Fibroblast of skin of left quadriceps (primary cell): ENCODE measurements at places on chromosomes 7 and 10.

GRCh38 chr10:131738396-131738735 lies 162.4 kb upstream of the PPP2R2D start:
- DNase-seq, result no peak

GRCh38 chr7:154973381-154973780 lies 29.5 kb downstream of the PAXIP1 start:
- DNase-seq, result no peak

- DNase-seq, result no peak
Observed at GRCh38 chr7:47185839-47186238, 396.1 kb downstream of the TNS3 start.

DNA sequence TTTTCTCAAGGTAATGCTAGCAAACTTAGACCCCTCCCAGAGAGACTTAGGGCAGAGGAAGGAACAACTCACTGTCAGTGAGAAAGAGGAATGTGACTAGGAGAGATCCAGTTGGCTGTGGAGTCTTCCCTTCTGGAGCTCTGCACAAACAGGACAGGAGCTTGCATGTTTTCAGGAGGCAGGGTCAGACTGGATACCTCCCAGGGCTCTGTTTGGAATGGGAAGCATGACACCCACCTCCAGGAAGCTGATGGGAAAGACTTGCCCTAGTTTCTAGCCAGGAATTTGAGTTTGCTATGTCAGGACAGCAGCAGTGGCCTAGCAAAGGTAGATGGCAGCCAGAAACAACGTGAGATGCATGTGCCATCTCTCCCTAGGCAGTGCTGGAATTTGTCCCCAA lies 40.6 kb downstream of the GHRHR start:
- no peak for DNase-seq

- no peak for DNase-seq
Observed at GRCh38 chr10:1968257-1969033, 231.1 kb upstream of the ADARB2 start.

DNA sequence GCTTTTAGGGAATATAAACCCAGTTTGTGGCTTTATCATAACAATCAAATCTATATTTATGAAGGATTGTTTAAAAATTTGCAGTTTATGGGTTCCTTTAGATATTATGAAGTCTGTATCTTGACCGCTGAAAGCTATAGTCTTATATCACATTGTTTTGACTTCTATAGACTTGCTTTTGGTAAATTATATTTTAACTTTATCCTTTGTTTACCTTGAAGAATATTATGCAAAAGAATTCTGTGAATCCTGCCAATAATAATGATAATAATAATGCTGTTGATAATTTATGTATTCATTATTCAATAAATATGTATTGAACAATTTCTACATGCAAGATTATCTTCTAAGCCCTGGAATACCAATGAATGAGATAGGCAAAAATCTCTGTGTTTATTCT lies 101.9 kb upstream of the MTPN start:
- DNase-seq, result no peak

GRCh38 chr7:152340161-152340560 lies 95.6 kb downstream of the KMT2C start:
- DNase-seq, result no peak

DNA sequence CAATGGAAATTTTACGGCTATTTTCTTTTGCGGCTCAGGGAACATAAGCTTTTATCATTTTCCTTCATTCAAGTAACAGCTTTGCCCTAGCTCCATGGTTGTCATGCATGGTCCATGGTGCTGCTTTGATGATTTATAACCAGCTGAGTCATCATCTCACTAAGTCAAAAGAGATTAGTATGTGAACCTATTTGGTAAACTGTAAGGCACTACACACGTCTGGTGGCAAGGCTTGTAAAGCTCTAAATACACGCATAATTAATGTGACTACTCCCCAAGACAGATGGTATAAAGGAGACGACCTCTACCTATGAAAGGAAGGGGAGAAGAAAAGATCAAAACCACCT lies 340.2 kb downstream of the KCNMA1 start:
- DNase-seq, result no peak

GRCh38 chr10:125201791-125202622 lies 41.6 kb upstream of the CTBP2 start:
- no peak for DNase-seq

- no peak for DNase-seq
Observed at GRCh38 chr10:130750441-130750840, 561.1 kb downstream of the TCERG1L start.

DNA sequence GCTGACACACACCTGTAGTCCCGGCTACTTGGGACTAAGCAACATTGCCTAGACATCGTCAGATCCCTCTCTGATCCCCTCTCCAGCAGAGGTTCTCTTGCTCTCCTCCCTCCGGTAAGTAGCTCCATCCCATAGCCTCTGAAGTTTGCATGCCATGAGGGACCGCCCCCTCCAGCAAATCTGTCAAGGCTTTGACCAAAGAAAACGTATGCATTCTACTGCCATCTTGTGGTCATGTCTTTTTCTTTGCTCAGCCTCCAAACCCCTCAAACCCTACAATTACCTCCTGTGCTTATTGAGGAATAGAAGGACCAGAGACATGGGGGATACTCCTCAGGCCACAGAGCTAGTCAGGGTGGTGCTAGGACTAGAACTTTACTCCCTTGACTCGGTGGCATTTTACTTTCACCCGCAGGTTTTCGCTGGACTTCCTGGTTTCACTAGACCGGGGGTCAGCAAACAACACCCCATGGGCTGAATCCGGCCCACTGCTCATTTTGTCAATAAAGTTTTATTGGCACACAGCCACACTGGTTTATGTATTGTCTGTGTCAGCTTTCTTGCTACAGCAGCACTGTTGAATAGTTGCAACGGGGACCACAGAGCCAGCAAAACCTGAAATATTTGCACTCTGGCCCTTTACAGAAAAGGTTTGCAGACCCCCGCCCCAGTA lies 202.6 kb upstream of the FOXK1 start:
- no peak for DNase-seq

- no peak for DNase-seq
Observed at GRCh38 chr7:6379886-6380285, 67.9 kb downstream of the DAGLB start.

- DNase-seq, result no peak
Observed at GRCh38 chr7:93148144-93148543, at the start of gene SAMD9L. TSS of gene SAMD9L (minus strand) at chr7:93148385. CDS start at chr7:93135971, 12,414 bp downstream.

DNA sequence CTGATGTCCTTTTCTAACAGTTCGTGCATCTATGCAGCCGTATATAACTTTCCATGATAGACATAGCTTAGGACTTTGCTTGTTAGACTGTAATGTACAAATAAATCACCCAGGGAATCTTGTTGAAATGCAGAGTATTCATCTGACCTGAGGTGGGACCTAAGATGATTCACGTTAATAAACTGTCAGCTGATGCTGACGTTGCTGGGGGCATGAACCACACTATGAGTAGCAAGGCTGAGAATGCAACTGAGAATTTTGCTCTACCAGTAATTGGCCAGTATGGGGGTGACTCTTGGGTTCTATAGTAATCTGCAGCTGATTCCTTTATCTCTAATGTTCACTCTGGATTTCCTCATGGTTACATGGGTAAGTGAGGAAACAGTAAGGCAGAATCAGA lies 130.1 kb upstream of the MALRD1 start:
- peak; percentile 26 for DNase-seq

GRCh38 chr10:4758256-4758655 lies 67.8 kb upstream of the AKR1E2 start:
- DNase-seq, result no peak

GRCh38 chr10:73819081-73819480 lies 7.7 kb upstream of the NDST2 start:
- no peak for DNase-seq

DNA sequence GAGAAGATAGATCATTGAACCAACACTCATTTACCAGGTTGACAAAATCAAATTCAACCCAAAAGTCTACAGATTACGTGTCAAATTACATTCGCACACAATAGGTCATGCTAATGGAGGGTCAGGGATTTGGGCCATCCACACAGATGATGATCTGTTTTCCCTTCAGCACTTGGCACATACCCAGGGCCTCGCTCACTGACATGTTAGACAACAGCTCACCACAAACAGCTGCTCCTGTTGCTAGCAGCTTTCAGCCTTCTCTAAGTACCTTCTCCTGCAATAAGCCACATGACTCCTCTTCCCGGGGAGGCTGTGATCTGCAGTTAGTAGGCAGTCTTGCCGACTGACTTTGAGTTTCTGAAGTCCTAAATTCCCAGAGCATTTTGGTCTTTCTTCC lies 18.4 kb downstream of the NKX2-3 start:
- no peak for DNase-seq

DNA sequence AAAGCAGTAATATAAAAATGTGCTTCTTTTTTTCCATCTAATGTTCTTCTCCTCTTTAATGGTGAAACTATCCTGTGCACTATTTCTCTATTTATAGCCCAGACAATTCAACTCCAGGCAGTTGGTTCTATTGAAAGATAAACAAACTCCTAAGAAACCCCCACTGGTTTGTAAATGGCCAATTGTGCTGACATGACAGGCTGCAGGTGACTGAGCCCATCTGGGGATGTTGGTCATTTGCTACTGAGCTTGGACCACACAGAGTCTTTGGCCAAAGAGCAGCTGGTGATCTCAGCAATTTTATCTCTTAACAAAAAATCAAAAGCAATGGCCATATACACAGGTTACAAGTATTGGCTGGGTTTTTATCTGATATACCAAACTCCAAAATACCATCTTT lies 631.8 kb upstream of the CELF2 start:
- DNase-seq, result no peak

- DNase-seq, result no peak
Observed at GRCh38 chr10:88507826-88508453, 75.2 kb downstream of the RNLS start.

DNA sequence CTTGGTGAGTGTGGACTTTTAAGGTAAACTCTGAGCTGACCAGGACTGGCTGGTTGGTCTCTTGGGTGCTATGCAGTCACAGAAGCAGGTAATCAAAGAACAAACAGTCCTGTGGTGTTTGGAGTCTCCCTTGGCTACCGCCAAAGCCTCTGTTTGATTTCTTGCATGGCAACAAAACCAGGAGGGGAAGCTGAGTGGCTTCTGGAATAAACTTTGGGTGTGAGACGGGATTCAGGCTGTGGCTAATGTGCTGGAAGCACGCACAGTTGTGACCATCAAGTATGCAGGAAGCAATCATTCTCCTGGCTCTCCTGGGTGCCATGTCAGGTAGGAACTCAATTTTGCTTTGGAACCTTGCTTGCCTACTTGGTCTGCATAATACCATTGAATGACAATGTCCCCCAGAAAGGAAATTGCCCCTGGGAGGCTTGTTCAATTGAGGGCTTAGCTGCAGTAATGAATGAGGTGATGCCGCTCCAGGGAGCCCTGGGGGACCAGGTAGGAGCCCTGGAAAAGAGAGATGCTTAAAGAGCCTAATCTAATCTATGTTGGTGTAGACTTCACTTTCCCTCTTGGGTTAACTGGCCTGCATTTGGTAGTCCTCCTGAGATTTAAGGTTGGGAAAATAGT lies at the start of gene CDHR3:
CDHR3 (plus strand) TSS at position 227 of the 630 bp plus-strand sequence; CDS start at position 282, 55 bp downstream.
- no peak for DNase-seq

DNA sequence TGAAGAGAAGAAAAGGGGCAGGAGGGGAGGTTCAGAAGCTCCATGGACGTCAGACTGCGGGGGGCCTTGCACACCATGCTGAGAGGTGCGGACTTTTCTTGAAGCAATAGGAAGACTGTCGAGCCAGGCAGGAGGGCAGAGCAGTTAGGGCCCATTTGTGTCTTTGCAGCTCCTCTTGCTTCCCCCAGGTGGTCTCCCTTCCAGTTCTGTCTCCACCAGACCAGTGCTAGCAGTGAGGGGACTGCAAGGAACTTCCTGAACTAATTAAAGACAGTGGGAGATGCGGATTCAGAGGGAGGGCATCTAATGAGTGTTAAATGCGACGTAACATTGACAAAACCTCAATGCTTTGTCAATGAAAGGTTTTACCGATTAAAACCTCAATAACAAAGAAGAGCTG lies 225.4 kb downstream of the USP6NL start:
- DNase-seq, result no peak

DNA sequence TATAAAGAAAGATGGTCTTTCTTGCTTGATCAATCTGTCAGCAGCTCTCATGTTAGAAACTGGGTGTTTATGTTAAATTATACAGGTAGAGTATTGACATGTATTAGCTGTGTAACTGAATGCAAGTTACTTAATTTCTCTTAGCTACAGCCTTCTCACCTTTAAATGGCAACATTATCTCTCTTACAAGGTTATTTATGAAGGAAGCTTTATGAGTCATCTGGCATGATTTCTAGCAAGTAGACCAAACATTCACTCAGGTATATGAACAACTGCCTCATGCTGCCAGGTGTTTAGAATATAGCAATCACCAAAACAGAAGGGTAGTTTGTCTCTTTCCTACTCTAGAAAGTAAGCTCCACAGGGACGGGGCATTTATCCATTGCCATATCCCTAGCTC lies 8.5 kb downstream of the ARL4A start:
- DNase-seq, result no peak

DNA sequence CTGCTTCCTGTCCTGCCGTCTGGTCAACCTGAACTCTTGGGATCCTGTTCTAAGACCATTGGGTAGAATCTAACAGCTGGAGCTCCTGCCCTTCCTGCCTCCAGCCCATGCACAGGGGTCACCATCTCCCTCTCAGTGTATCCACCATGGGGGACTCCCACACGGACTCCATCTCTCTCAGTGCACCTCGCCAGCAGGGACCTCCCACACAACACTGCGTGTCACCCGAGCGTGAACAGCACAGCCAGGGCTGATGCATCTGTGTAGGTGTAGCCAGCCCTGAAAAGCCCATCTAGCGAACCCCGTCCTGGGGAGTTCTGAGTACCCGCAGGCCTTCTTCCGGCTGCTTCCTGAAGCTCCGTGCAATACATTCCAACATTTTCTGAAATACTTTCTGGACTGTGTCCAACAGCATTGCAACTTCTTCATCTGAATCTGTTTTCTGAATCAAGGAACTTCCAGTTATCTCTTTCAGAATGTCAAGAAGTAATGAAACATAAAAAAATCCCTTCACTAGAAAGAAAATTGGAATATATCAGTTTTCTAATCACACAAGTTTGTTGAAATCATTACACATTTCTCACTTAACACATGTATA lies 52.5 kb downstream of the NCAPG2 start:
- DNase-seq, result peak; percentile 27

DNA sequence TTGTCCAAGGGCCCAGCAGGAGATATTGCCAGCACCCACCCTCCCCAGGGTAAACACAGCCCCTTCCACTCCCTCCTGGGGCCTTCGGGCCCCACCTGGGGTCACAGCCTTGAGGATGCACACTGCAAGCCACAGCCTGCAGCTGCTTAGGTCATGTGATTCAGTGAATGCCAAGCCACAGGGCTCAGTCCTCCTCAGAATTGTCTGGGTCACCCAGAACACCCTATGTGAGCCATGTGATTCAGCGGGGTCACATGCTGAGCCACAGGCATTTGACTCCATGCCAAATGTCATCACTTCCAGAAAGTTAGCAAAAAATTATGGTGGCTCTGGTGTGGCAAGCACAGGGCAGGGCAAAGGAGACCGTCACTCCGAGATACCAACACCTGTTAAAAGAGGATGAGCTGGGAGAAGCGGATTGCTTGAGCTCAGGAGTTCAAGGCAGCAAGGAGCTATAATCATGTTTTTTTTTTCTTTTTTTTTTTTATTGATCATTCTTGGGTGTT lies 17.2 kb upstream of the PSAP start:
- no peak for DNase-seq
